Mesenchymal stem cell (in vitro differentiated cells and primary cell): ENCODE measurements at places on chromosomes 12 and 14.

- H3K4me3 ChIP-seq: no peak overlapping the region
- H3K36me3 ChIP-seq: no peaks in the 10 kb centered on the region
- no peak for DNase-seq
- H3K27ac ChIP-seq: no peak overlapping the region
- H3K4me1 ChIP-seq: peaks cover 11% of the 10 kb centered on the region
These were observed 58.0 kb downstream of the SUSD6 start for GRCh38 chr14:69669375-69669774.

GRCh38 chr12:98737322-98737712, 92.2 kb downstream of the APAF1 start:
- H3K27me3 ChIP-seq: no peaks in the 10 kb centered on the region
- H3K36me3 ChIP-seq: peaks cover 25% of the 10 kb centered on the region
- no peak overlapping the region for H3K27ac ChIP-seq
- H3K4me1 ChIP-seq: peaks cover 3% of the 10 kb centered on the region
- H3K4me3 ChIP-seq: no peak overlapping the region

DNA sequence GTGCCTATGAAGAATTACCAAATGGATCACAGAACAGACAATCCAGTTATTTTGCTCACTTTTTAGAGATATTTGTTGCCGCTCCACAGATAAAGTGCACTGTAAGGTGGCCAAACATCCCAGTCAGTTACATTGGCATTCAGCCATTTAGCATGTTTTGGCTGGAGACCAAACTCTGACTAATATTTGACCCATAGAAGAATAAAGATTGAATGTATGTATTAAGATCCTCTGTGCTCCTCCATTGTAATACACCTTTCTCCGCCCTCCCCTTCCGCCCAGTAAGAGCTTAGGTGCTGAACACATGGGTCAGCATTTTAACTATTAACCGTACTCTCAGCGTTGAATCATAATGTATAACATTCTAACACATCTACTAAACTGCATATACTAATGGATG, 163.4 kb downstream of the ANO6 start:
- no peak for DNase-seq
- no peak overlapping the region for H3K27ac ChIP-seq
- H3K36me3 ChIP-seq: peaks cover 48% of the 10 kb centered on the region
- H3K4me1 ChIP-seq: no peaks in the 10 kb centered on the region
- no peak overlapping the region for H3K4me3 ChIP-seq
- no peaks in the 10 kb centered on the region for H3K27me3 ChIP-seq

- peaks cover 14% of the 10 kb centered on the region for H3K4me1 ChIP-seq
- no peak overlapping the region for H3K27ac ChIP-seq
- no peaks in the 10 kb centered on the region for H3K36me3 ChIP-seq
- H3K4me3 ChIP-seq: no peak overlapping the region
- peaks cover 4% of the 10 kb centered on the region for H3K27me3 ChIP-seq
These were observed 229.9 kb downstream of the NTF3 start for GRCh38 chr12:5661811-5662210.

- H3K4me3 ChIP-seq: no peak overlapping the region
- no peak overlapping the region for H3K27ac ChIP-seq
- H3K27me3 ChIP-seq: no peaks in the 10 kb centered on the region
- H3K4me1 ChIP-seq: peaks cover 2% of the 10 kb centered on the region
- DNase-seq: peak; percentile 38
These were observed 62.3 kb downstream of the MGAT4C start for GRCh38 chr12:86193931-86194330.
